ENCODE measurements at places on chromosomes 12 and 14. TPM values are rescaled to one million over a fixed set of nuclear protein-coding genes. Genes with fewer than 3 reads are reported as not detected.

OR6C2 gene
- total RNA-seq, result not detected

ALDH1L2 gene
- 1.9 TPM for total RNA-seq

PRB2 gene
- total RNA-seq, result not detected

ADAM20 gene
- total RNA-seq, result 0.31 TPM

TAS2R42 gene
- total RNA-seq, result not detected

HSPB8 gene
- total RNA-seq, result 434 TPM

NFKBIA gene
- 68.5 TPM for total RNA-seq

TEX52 gene
- not detected for total RNA-seq

RNF212B gene
- not detected for total RNA-seq

- peak overlapping the region; percentile 55 for H3K27ac ChIP-seq
- DNase-seq, result no peak
- peaks cover 65% of the 10 kb centered on the region for H3K4me1 ChIP-seq
- H3K27me3 ChIP-seq, result no peaks in the 10 kb centered on the region
- H3K36me3 ChIP-seq, result peaks cover 72% of the 10 kb centered on the region
Measured at GRCh38 chr12:111447571-111448265, 42.0 kb downstream of the SH2B3 start.

- no peaks in the 10 kb centered on the region for H3K36me3 ChIP-seq
- no peak overlapping the region for H3K4me3 ChIP-seq
- no peak overlapping the region for H3K27ac ChIP-seq
- no peak for DNase-seq
- no peaks in the 10 kb centered on the region for H3K27me3 ChIP-seq
- peaks cover 45% of the 10 kb centered on the region for H3K4me1 ChIP-seq
Measured at GRCh38 chr12:62846491-62846890, 88.5 kb downstream of the PPM1H start.

- H3K27ac ChIP-seq, result no peak overlapping the region
- H3K36me3 ChIP-seq, result no peaks in the 10 kb centered on the region
- no peak for DNase-seq
- H3K4me3 ChIP-seq, result no peak overlapping the region
- no peaks in the 10 kb centered on the region for H3K27me3 ChIP-seq
- peaks cover 7% of the 10 kb centered on the region for H3K4me1 ChIP-seq
Measured at GRCh38 chr12:90854136-90854689, 100.8 kb downstream of the CCER1 start.

DNA sequence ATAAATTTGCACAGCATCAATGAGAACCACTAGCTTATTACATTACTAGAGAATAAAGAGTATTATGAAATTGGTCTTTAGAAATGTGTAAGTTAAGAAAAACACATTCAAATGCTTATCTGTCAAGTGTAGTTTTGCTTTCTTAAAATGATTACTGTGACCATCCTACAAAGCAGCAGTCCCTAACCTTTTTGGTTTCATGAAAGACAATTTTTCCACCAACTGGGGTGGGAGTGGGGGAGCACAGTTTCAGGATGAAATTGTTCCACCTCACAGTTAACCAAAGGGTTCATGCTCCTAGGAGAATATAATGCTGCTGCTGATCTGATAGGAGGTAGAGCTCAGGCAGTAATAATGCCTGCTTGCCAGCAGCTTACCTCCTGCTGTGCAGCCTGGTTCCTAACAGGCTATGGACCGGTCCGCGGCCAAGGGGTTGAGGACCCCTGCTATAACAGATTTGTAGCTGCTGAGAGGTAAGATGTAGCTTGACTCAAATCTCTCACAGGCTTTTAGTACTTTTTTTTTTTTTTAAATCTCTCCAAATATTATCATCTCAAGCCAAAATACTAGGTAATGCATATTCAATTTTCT, 45.4 kb downstream of the PPP4R3A start:
- H3K4me3 ChIP-seq, result no peak overlapping the region
- H3K27ac ChIP-seq, result no peak overlapping the region
- H3K4me1 ChIP-seq, result no peaks in the 10 kb centered on the region

GRCh38 chr12:29051221-29051620, 97.9 kb upstream of the FAR2 start:
- no peaks in the 10 kb centered on the region for H3K4me1 ChIP-seq
- DNase-seq, result no peak
- H3K36me3 ChIP-seq, result no peaks in the 10 kb centered on the region
- H3K4me3 ChIP-seq, result no peak overlapping the region
- H3K27me3 ChIP-seq, result no peaks in the 10 kb centered on the region

DNA sequence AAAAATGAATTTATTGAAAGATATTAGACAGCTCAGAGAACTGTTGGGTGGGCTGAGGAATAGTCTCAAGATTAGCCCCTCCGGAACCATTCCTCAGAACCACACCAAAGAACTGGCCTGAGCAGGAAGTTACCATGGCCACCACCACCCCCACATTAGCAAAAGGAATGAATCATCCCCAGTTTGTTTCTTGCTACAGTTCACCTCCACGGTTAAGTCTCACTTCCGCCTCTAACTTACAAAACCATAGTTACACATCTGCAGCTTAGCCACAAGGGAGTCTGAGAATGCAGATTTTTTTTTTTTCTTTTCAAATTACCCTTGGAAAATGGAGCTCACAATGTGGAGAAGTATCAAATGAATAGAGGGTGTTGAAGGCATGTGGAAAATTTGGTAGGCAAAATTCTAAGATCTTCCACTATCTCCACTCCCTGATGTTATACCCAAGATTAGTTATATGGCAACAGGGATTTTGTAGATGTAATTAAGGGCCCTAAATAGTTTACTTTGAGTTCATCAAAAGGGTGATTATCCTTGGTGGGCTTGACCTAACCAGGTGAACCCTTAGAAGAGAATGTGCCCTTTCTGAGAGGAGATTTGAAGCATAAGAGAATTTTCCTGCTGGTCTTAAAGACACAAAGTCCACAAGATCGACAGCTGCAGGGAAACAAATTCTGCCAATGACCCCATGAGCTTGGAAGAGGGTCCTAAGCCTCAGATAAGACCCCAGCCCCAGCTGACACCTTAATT, 129.8 kb upstream of the KRR1 start:
- no peaks in the 10 kb centered on the region for H3K27me3 ChIP-seq
- H3K36me3 ChIP-seq, result no peaks in the 10 kb centered on the region
- H3K27ac ChIP-seq, result no peak overlapping the region

- H3K4me1 ChIP-seq, result peaks cover 14% of the 10 kb centered on the region
- no peak overlapping the region for H3K27ac ChIP-seq
- H3K27me3 ChIP-seq, result peaks cover 78% of the 10 kb centered on the region
- H3K4me3 ChIP-seq, result peak overlapping the region; percentile 15
Measured at GRCh38 chr12:54009171-54010052, 627 bp downstream of the HOXC8 start.

GRCh38 chr14:58563978-58564377, 73.8 kb upstream of the DACT1 start:
- H3K36me3 ChIP-seq, result no peaks in the 10 kb centered on the region
- DNase-seq, result no peak
- H3K4me1 ChIP-seq, result no peaks in the 10 kb centered on the region
- no peaks in the 10 kb centered on the region for H3K27me3 ChIP-seq
- no peak overlapping the region for H3K4me3 ChIP-seq

DNA sequence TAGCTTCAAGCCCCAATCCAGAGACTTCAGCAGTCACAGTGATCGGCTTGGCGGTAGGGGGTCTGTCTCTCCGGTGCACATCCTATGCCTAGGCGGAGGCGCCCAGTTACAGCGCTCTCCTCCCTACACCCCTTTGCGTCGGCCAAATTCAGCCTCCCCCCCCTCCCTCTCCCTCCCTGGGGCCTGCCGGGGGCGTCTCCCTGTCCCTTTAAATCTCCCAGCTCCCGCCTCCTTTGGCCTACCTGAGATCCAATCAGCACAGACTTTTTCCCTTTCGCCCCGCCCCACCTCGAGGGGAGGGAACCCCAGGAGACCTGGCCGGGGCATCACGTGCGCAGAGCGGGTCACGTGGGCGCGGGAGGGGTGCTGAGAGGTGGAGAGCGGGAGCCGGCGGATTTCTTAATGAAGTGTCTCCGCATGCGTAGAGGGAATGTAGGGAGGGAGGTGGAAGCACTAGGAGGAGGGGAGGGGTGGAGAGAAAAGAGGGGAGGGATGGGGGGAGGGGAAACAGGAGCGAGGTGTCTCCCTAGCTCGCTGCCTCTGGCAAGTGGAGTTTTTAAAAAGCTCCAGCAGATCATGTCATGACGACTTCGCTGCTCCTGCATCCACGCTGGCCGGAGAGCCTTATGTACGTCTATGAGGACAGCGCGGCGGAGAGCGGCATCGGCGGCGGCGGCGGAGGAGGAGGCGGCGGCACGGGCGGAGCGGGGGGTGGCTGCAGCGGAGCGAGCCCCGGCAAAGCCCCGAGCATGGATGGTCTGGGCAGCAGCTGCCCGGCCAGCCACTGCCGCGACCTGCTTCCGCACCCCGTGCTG, at the start of gene HOXC13:
HOXC13 (plus strand) TSS at position 506 of the 815 bp plus-strand sequence; CDS start at position 582, 76 bp downstream.
- no peaks in the 10 kb centered on the region for H3K36me3 ChIP-seq
- DNase-seq, result no peak
- no peak within 1 kb of the TSS for H3K4me3 ChIP-seq
- H3K27ac ChIP-seq, result no peak within 1 kb of the TSS
- H3K4me1 ChIP-seq, result no peaks in the 10 kb centered on the region
- peaks cover 99% of the 10 kb centered on the region for H3K27me3 ChIP-seq

GRCh38 chr12:15719230-15719629, 70.0 kb downstream of the EPS8 start:
- no peak for DNase-seq
- H3K4me1 ChIP-seq, result peaks cover 46% of the 10 kb centered on the region
- H3K27ac ChIP-seq, result no peak overlapping the region
- no peaks in the 10 kb centered on the region for H3K27me3 ChIP-seq

DNA sequence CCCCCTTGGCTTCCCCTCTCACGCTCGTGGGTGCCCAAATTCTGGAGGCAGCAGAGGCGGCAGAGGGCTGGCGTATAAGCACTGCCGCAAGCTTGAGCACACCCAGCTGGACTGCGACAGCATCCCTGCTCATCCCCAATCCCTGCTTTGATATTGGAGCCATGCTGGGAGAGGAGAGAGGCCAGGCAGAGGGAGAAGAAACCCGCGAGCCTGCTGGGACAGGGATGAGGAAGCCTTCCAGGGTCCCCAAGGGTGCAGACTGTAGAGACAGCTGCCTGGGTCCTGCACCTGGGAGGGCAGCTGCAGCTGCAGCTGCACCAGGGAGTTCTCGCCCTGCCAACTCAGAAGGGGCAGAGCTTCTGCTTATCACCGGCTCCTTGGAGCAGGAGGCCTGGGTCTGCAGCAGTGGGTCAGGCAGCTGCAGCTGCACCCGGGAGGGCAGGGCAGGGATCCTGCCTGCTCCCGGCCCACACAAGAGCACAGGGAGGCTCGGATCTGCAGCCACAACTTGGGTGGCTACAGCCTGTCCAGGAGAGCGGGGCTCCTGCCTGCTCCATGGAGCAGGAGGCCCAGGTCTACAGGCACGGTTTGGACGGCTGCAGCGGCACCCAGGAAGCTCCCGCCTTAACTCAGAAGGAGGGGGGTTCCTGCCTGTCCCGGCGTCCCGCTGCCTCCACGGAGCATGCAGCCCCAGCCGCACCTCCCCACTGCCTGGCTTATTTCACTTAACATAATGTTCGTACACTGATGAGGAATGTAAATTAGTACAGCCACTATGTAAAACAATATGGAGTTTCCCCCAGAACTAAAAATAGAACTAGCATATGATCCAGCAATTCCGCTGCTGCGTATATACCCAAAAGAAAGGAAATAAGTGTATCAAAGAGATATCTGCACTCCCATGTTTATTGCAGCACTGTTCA, 60.4 kb upstream of the SGPP1 start:
- DNase-seq, result no peak
- H3K27ac ChIP-seq, result no peak overlapping the region
- H3K4me3 ChIP-seq, result peak overlapping the region; percentile 13
- H3K27me3 ChIP-seq, result no peaks in the 10 kb centered on the region

- DNase-seq, result no peak
- no peak overlapping the region for H3K4me3 ChIP-seq
- H3K27ac ChIP-seq, result no peak overlapping the region
- H3K4me1 ChIP-seq, result no peaks in the 10 kb centered on the region
- no peaks in the 10 kb centered on the region for H3K36me3 ChIP-seq
- no peaks in the 10 kb centered on the region for H3K27me3 ChIP-seq
Measured at GRCh38 chr12:47920913-47921312, 16.1 kb upstream of the VDR start.

DNA sequence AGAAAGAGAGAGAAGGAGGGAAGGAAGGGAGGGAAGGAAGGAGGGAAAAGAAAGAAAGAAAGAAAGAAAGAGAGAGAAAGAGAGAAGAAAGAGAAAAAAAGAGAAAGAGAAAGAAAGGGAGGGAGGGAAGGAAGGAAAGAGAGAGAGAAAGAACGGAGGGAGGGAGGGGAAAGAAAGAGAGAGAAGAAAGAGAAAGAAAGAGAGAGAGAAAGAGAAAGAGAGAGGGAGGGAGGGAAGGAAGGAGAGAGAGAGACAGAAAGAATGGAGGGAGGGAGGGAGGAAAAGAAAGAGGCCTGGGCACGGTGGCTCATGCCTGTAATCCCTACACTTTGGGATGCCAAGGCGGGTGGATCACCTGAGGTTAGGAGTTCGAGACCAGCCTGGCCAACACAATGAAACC, 5.1 kb upstream of the ANAPC5 start:
- H3K36me3 ChIP-seq, result no peaks in the 10 kb centered on the region
- DNase-seq, result no peak
- no peaks in the 10 kb centered on the region for H3K4me1 ChIP-seq
- H3K27ac ChIP-seq, result no peak overlapping the region
- H3K4me3 ChIP-seq, result no peak overlapping the region

GRCh38 chr14:96585672-96586013, 83.5 kb downstream of the PAPOLA start:
- H3K27ac ChIP-seq, result no peak overlapping the region
- H3K27me3 ChIP-seq, result peaks cover 4% of the 10 kb centered on the region
- DNase-seq, result no peak
- no peak overlapping the region for H3K4me3 ChIP-seq
- no peaks in the 10 kb centered on the region for H3K36me3 ChIP-seq

DNA sequence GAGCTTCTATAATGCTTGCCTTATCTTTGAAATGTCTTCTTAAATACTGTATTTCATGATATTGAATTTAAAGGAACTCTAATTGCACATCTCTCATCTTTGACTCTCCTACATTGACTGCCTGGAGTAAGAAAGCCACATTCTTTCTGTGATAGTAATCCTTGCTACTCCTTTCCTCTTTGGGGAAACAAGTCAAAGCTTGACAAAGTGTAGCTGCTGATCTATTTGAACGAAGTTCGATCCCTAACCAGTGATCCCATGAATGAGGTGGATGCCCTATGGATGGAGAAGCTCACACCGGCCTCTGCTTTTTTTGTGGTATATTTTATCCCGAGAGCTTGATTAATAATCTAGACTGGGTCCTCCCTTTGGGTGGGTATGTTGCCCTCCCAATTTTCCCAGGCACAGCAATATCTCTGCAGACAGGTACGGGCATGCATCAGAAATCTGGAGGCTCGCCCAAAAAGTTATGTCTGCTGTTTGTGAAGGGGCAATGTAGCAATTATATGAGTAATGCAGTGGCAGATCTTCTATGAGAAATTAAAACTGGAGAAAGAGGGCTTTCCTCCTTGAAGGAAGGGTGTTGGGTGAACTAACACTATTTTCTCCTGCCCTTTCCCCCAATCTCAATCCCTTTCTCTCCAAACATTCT, 163.0 kb upstream of the FRMD6 start:
- DNase-seq, result no peak
- no peak overlapping the region for H3K4me3 ChIP-seq
- no peaks in the 10 kb centered on the region for H3K36me3 ChIP-seq
- no peaks in the 10 kb centered on the region for H3K4me1 ChIP-seq
